ENCODE measurements at places on chromosomes 2 and 18.

- DNase-seq = no peak
Observed at GRCh38 chr18:48901145-48902022, 49.4 kb downstream of the SMAD7 start.

DNA sequence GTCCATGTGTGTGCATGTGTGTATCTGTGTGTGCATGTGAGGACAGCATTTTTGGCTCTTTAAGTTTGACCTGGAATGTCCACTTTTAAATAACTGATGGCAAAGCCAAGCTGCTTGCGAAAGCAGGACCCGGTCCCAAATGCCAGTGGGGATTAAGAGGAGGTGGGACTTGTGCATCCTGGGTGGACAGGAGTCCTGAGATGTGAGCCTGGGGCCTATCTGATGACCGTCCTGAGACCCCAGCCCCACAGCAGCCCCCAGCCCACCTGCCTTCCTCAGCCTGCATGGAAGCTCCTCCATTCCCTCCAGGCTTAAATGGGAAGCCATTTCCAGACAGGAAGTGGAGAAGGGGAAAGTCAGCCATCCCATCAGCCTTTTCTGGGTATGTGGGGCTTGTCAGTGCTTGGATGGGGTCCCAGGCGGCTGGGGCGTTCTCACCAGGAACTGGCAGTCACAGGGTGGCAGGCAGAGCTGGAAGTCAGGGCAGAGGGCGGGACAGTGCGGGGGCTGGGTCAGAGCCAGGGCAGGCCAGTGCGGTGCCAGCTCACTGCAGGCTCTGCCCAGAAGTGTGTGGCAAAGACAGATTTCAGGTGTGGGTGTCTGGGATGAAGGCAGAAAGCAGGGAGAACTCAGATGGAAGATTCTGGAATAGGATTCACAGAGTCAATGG lies 117.8 kb downstream of the ACKR3 start:
- no peak for DNase-seq

DNA sequence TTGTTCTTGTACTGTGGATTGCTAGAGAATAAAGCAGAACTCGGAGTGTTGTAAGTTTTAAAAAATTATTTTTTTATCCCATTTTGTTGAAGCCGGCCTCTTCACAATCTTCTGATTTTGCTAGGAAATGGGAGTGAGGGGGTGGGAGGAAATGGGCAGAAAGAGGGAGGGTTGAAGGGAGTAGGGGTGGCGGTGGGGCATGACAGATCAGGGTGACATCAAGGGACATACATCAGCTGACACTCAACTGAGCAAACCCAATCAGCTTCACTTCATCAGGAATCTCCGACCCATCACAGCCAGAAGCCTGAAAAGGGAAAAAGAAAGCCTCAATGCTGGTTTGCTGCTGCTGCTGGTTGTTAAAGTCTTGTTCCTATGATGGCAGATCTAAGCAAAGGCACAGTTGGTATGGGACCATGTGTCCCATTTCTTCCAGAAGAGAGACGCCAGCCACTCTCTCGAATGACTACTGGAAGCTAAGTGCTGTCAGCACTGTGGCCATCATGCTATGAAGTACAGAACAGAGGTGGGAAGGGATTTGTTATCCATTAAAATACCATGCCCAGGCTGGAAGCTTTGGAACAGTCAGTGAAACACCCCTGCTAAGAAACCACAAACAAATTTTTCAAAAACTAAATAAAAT lies 292.0 kb downstream of the STK39 start:
- no peak for DNase-seq

GRCh38 chr18:11591957-11592356 lies 17.4 kb upstream of the SLC35G4 start:
- DNase-seq = no peak

DNA sequence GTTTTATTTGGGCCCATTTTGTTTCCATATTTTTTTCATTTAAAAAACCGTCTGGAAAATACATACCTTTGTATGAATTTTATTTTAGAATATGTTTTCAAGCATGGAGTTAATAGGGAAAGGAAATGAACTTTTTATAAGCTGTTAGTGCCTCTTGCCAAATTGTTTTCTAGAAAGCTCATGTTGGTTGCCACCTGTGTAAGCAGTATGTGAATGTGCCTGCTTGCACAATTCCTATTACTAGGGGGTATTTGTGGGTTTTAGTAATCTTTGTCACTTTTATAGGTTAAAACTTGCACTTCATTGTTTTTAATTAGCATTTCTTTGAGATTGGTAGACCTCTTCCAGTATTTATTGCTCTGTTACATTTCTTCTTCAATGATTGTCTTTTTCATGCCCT lies 107.3 kb downstream of the TANC1 start:
- DNase-seq = no peak

- no peak for DNase-seq
Observed at GRCh38 chr2:84840306-84840705, 40.6 kb downstream of the TRABD2A start.

DNA sequence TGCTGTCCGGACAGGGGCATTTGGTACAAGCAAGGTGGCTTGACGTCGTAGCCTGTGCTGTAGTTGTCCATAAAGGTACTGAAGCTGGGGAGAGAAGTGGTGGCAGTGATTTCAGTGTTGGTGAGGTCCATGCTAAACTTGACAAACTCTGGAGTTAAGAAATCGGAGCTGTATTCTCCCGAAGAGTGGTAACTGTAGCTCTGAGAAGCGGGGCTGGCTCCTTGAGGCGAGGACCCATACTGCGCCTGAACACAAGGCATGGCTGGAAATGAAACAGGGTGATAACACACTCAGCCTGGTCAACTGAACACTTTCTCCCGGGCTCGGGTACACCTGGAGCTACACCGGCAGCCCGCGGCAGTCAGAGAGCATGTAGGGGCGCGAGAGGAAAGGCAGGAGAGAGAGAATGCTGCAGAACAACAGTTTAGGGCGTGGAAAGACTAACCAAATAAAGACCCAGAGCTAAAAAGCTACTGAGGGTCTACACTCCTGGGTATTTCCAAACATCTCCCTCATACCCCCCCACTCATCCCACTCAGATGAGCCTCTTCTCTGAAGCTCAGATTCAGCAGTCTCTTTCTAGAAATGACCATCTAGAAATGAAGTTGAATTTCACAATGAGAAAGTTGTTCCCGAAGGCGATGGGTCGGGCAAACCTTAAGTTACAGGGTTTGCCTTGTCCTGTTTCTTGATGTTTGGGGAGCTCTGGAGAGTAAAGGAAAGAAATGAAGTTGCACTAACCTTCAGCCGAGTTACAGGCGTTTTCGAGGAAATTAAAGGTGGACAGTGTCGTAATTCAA lies 2.4 kb downstream of the NR4A2 start:
- no peak for DNase-seq
